ENCODE measurements at places on chromosomes 7 and 10.

DNA sequence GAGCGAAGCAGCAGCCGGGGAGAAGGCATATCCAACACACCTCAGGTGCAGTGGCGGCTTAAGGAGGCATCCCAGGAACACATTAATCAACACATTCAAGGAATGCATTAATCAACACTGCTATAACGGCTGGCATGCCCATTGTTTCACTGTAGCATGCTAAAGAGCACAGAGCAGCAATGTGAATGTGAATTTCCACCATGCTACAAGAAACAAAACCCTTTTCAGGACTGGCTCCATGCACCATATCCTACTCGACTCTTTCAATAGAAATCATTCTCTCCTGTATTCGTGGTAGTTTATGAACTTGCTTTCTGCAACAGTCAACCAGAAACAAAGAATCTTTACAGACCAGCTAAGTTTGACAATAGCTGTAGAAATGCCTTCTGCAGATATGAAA is 149.0 kb downstream of the NRCAM start:
- no peak for DNase-seq

GRCh38 chr10:110793886-110794285 is 77.8 kb upstream of the PDCD4 start:
- no peak for DNase-seq

DNA sequence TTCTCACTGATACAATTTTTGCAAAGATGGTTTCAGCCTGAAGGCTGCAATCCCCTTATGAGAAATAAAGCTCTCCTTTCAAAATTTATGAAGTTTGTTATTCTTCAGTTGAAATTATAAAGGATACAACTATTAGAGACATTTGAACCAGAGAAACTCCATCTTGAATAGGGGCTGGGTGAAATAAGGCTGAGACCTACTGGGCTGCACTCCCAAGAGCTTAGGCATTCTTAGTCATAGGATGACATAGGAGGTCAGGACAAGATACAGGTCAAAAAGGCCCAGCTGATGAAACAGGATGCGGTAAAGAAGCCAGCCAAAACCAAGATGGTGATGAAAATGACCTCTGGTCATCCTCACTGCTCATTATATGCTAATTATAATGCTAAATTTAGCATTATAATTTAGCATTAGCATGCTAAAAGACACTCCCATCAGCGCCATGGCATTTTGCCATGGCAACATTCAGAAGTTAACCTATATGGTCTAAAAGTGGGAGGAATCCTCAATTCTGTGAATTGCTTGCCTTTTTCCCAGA is 22.4 kb upstream of the IFIT1B start:
- peak; percentile 90 for DNase-seq

DNA sequence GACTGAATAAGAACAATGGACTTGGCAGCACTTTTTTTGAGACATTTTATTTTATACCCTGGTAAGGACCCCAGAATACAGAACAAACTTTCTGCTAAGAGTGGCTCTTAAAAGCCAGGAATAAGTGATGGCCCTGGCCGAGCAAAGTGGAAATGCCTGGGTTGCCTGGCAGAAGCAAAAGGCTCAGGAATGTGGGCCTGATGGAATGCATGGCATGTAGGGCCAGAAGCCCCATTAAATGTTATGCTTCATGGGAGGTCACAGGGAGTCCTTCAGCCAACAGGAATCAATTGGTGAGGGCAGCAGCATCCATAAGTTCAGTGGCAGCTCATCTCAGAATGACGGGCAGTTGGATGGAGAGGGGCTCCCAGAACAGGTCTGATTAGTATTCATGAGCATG is 301.5 kb upstream of the CACNA2D1 start:
- DNase-seq, result peak; percentile 80

- no peak for DNase-seq
These were observed 245.8 kb downstream of the ARHGAP21 start for GRCh38 chr10:24477915-24478314.

DNA sequence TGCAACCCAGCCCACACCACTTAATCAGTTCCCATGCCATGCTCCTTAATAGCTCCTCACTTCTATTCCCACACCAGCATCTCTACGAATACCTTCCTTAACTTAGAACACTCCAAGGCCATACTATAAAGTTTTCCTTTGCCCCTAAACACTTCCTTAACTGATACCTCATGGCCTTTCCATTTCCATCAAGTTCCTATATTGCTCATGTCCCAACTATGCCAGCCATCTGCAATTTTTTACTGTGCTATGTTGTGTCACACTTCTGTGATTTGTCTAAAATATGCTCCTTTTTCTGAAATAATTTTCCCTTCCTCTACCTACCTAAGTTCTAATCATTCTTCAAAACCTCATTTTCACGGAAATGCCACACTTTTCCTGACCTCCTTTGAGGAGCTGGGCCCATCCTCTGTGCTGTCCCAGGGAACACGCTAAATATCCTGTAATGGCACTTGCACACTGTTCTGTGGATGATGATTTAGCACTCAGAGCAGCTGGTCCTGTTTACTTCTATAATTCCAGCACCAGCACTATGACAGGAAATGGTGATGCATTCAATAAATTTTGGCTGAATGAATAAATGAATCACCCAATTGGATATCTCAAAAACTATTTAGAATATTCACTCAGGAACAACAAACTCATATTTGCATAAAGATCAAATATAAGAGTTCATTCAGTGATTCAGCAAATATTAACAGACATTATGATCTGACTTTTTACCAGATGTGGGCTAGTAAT is 266.5 kb upstream of the HGF start:
- peak; percentile 87 for DNase-seq

DNA sequence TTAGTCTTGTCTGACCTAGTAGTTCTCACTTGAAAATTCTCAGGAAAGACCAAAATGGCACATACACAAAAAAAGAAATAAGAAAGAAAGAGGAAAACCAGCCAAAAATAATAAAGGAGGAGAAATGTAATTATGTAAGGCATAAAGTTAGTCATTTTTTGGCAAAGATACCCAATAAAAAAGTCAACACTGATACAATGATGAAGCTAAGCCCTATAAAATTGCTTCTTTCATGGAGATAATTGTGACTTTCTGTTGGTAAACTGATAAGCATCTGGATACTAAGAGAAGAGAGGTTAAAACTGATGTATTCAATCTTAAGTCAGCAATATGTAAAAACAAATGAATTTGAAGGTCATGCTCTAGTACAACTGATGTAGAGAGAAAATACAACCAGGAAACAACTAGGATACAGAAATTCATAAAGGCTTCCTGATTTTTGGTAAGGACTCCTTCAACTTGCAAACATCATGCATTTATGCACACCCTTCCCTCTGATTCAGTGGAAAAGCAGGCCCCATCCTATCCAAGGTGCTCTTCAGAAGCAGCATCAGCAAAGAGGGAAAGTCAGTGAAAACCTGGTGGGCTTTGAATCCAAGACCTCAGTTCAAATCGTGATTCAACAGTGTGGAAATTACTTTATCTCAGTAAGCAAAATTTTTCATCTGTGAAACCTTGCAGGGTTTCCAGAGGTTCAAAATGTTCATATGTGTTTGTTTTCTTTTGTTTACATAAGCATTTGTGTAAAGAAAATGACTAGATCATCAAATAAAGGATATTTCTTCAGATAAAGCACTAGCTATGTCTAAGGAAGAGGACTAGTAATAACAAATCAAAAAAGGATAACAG is 32.6 kb downstream of the IMMP2L start:
- DNase-seq, result peak; percentile 22

GRCh38 chr7:44142028-44142427 is 896 bp upstream of the MYL7 start:
- DNase-seq, result no peak

DNA sequence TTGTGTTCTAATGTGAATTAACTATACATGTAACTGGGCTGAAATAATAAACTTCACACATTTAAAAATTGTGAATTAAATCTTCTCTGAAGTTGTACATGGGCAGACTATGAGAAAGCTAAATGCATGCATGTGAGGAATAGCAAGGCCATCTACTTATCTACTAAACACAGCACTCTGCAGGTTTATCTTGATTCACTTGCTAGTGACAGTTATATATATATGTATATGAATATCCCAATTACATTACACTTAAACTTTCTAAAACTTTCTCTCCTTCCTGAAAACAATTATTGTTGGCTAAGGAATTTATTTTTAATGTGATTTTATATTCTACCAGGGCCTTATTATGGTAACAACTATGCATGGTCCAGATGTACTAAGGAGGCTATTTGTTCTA is 5.1 kb upstream of the SP4 start:
- no peak for DNase-seq

DNA sequence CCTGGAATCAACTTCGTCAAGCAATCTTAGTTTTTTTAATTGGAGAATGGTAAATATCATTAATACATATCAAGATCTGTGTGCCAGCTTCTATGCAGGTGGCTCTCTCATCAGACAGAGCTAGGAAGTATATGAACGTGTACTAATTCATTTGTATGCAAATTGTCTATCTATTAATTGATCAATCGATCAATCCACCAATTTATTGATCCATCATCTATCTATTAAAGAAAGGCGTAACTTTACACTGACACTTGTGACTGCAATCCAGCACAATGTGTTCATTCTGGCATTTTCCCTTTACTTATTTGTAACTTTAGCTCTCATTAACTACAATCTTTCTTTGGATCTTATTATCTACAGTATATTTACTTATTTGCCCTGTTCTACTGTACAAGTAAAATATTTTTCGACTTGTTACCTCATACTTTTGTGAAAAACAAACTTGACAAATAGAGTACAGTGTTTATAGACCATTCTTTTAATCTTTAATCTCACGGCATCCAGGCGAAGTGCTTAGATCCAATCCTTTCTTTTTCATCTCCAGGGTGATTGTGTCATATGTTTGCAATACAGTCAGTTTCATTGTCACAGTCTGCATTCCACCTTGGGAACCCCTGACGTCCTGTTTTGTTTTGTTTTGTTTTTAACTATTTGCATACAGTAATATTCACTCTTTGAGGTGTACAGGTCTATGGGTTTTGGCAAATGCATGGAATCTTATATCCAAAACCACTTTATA is 22.0 kb upstream of the GHRHR start:
- no peak for DNase-seq

- DNase-seq, result peak; percentile 21
These were observed 184.7 kb upstream of the FZD1 start for GRCh38 chr7:91079487-91079886.

GRCh38 chr10:73060738-73061635 is 35.7 kb downstream of the P4HA1 start:
- DNase-seq, result peak; percentile 37

DNA sequence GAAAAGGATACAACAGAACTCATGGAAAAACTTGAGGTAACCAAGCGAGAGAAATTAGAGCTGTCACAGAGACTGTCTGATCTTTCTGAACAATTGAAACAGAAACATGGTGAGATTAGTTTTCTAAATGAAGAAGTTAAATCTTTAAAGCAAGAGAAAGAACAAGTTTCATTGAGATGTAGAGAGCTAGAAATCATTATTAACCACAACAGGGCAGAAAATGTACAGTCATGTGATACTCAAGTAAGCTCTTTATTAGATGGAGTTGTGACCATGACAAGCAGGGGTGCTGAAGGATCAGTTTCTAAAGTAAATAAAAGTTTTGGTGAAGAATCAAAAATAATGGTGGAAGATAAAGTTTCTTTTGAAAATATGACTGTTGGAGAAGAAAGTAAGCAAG is 62.1 kb downstream of the AKAP9 start:
- no peak for DNase-seq

DNA sequence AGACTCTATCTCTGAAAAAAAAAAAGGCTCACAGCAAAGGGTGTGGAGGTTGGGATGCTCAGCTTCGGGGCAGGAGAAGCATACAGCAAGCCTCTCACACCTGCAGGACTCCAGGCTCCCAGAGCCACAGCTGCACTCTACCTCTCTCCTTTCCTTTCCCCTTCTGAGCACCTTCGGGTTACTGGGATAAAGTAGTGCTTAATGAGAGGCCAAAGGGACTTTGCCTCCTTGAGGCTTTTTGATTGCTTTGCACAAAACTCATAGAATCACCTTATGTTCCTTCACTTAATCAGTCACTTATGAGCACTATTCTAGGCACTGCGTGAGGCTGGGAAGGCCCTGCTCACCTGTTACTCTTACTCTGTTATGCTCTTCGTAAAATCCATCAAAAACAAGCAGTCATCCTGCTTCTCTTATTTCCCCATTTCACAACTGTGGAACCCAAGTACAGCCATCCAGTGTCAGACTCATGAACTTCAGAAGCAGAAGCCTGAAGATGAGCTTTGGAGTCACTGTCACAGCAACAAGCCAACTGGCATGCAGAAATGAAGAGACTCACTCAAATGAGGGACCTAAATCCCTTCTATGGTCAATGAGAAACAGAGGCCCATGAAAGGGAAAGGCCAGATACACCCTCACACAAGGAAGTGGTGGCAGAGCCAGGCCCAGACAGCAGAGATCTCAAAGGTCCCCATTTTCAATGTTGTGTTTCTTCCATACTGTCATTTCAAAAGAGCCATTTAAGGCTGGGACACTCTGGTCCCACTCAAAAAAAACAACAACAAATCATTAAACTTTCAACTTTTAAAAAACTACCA is 205.4 kb downstream of the KCNMA1 start:
- no peak for DNase-seq

DNA sequence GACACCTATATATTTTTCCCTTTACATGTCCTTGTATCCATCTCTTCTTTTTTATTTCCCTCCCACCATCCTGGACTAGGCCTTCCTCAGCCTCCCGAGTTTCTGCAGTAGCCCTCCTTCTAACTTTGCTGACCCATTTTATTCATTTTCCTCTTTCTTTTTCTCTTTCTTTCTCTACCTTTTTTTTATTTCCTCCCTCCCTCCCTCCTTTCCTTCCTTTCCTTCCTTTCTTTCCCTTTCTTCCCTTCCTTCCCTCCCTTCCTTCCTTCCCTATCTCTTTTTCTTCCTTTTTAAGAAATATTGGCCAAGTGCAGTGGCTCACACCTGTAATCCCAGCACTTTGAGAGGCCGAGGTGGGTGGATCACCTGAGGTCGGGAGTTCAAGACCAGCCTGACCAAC is 9.7 kb upstream of the CAMK2G start:
- no peak for DNase-seq

All from EL (cell line).